NCI-H460 (cell line): ENCODE measurements at places on chromosomes 12 and 14. TPM values are rescaled to one million over a fixed set of nuclear protein-coding genes. Genes with fewer than 3 reads are reported as not detected.

DNA sequence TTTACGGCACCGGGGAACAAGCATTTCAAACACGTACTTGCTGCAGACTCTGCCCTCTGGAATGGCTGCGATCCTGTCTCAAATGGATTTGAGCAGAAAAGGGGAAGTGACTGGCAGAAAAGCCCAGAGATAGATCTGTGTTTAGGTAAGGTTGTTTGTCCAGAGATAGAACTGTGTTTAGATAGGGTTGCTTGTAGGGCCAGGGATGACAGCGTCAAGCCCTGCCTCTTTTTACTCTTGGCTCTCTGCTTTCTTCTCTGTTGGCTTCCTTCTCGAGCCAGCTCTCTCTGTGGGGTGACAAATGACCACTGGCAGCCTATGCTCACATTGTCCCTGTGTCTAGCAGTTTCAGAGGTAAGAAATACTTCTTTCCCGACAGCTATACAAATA is 11.4 kb downstream of the DGLUCY start:
- no peak for DNase-seq

DNA sequence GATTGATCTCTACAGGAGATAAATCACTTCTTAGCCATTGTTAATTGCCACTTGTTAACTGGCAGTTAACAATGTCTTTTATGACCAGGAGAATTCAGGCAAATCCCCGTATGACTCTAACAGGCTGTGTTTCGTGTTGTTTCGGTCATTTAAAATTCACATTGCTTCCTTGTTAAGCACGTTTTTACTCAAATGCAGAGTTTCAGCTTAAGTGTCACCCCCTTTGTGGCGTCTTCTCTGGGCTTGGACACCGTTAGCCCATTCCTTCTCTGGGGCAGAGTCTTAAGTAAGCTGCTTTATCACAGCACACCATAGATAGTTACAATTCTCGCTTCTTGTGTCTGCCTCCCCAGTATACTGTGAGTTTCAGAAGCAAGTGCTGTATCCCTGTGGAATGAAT is 205.4 kb downstream of the EPS8 start:
- no peak for DNase-seq

DNA sequence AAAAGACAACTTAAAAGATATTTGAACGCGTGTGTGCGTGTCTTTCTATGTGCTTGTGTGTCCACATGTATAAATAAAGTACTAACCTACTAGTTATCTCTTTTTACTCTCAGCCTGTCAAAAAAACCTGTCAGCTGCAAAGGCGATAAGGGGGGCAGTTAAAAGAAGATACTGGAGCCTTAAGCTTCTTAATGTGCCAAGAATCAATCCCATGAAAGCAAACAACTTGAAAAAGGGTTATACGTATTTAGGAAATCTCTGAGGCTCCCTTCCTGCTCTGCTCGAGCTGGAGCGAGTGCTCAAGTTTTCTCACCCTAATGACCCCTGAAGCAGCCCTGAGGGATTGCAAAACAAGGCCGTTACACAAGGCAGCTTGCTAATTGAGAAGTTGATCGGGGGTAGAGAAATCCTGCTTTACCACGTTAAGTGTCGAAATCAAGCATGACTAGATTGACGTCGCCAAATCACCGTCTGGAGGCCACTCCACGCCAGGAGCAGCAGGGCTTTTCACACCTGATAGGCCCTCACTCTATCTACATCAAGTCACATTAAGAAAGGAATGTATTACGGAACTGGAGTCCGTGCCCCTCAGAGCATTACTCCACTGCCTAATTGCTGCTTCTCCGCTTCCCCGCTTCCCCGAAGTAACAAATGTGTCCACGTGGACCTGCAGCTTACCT is 32.4 kb downstream of the LMO3 start:
- DNase-seq, result no peak

DNA sequence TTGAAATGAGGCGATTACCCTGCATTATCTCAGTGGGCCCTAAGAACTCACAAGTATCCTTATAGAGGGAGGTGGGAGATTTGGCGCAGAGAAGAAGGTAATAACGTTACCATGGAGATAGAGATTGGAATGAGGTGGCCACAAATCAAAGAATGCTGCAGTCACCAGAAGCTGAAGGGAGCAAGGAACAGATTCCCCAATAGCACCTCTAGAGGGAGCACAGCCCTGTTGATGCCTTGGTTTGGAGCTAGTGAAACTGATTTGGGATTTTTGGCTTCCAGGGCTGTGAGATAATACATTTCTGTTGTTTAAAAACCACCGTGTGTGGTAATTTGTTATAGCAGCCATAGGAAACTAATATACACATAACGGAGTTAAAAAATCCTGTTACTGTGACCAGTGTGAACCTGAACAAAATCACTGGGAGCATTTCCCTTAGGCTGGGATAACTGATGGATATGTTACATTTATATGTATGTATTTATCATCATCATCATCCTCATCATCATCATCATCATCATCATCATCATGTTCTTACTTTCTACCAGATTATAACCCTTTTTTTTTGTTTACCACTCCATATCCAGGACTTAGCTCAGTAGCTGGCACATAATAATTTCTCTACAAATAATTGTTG is 100.3 kb downstream of the LIN7A start:
- peak; percentile 57 for DNase-seq

DNA sequence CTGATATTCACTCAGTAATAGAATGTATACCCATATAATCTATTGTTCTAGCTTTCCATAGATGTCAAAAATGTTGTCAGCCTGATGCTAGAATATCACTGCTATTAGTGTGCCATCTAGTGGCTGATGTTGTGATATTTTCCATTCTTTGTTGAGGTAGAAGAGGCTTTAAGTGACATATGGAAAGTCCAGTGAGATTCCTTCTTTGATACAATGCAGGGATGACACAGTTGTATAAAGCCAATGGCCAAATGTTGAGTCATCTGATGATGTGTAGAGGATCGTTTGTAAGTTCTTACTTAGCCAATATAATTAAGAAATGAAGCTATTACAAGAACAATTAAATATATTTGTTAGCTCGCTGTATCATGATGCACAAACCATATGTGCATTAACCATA is 58.1 kb upstream of the PCED1B start:
- DNase-seq, result peak; percentile 69

DNA sequence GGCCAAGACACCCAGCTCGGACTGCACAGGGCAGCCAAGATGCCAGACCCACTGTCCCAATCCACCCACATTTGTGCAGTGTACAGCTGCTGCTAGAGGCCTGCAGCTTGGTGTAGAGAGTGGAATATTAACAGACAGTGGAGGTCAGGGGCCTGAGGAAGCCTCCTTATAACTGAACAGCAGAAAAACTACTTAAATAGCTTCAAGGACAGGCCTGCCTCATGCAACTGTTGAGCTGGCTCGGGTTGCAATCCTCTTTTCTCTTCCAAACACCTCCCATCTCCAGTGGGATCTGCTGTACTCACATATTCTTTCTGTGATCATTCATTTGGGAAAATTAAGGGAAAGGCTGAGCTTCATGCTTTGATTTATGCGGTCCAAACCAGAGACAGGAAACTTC is 1043.2 kb upstream of the TMEM132C start:
- no peak for DNase-seq

DNA sequence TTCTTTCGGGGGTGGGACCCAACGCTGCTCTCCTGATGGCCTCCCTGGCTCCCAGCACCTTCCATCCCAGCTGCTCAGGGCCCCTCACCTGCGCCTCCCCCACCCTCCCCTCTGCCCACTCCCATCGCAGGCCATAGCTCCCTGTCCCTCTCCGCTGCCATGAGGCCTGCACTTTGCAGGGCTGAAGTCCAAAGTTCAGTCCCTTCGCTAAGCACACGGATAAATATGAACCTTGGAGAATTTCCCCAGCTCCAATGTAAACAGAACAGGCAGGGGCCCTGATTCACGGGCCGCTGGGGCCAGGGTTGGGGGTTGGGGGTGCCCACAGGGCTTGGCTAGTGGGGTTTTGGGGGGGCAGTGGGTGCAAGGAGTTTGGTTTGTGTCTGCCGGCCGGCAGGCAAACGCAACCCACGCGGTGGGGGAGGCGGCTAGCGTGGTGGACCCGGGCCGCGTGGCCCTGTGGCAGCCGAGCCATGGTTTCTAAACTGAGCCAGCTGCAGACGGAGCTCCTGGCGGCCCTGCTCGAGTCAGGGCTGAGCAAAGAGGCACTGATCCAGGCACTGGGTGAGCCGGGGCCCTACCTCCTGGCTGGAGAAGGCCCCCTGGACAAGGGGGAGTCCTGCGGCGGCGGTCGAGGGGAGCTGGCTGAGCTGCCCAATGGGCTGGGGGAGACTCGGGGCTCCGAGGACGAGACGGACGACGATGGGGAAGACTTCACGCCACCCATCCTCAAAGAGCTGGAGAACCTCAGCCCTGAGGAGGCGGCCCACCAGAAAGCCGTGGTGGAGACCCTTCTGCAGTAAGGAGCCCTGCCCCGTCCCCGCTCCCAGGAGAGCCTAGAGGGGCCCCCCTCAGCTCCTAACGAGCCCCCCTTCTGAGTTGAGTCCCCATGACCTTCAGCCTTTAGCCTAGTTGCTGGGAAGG is at the start of gene HNF1A:
TSS of gene HNF1A (plus strand) at position 248 of the 924 bp plus-strand sequence. CDS start at position 474, 226 bp downstream.
- no peak for DNase-seq

The CFAP73 gene
- 0.20 and 0.97 TPM in 2 replicates for total RNA-seq

DNA sequence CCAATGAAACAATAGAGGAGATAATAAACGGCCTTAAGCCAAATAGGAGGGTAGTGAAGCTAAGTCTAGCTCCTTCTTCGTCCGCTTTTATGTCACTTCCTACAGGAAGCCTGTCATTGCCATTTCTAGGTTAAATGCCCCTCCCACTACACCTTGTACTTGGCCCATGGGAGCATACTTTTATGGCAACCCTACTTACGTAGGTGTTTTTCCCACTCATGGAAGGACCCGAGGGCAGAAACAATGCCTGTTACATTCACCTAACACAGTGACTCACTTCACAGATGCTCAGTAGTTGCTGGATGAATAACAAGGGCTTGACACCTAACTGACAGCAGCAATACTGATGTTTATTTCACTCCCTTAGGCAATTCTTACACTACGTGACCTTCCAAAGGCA is 44.5 kb downstream of the ALKBH1 start:
- DNase-seq, result peak; percentile 63

DNA sequence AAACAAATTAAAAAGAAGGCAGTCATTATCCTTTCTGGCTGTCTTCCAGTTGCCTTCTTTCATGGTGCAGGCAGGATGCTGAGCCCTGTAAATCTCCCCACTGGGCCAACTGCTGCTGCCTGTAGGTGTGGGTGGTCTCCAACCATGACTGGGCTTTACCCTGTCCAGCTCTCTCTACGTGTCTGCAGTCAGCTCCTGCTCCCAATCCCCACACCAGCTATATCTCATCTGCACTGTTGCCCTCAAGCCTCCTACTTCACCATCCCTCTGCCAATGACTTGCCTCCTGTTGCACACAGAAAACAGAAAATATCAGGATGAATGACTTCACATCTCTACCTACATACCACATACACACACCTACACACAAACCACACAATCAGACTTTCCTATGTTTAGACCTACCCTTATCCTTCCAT is 39.7 kb upstream of the PSMA6 start:
- no peak for DNase-seq

GRCh38 chr12:15534322-15534721 is 212.0 kb downstream of the PTPRO start:
- DNase-seq, result no peak

GRCh38 chr14:72800848-72801370 is 93.0 kb downstream of the DPF3 start:
- no peak for DNase-seq

DNA sequence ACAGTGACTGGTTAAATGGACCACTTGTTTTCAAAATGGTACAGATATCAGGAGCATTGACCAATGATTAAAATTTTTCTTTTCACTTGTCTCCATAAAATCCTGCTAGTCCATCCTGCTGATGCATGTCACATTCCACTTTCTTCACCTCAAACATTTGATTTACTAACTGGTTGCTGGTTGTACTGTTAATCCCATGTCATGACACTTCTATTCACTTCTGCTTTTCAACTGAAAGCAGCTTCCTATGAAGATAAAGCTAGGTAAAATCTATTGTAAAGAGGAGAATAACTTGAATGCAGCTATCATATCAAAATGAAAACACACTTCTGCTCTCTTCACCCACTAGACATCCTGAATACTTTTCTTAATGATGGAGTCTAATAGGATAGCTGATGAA is 149.6 kb upstream of the OTX2 start:
- DNase-seq, result no peak

The RASSF8 gene
- 112 and 116 TPM in 2 replicates for total RNA-seq

GRCh38 chr14:36646664-36647416 is 14.8 kb upstream of the PAX9 start:
- DNase-seq, result no peak

- no peak for DNase-seq
These were observed 32.9 kb upstream of the SPTLC2 start for GRCh38 chr14:77649326-77649725.

The TMEM106C gene
- total RNA-seq, result 191 and 195 TPM in 2 replicates

- no peak for DNase-seq
These were observed 22.6 kb upstream of the MAPKAPK5 start for GRCh38 chr12:111819191-111820158.

The PLEKHD1 gene
- total RNA-seq, result not detected in 2 replicates

- no peak for DNase-seq
These were observed 6.2 kb downstream of the SHMT2 start for GRCh38 chr12:57235728-57236131.

The HOXC6 gene
- total RNA-seq, result 0.89 and 1.4 TPM in 2 replicates

DNA sequence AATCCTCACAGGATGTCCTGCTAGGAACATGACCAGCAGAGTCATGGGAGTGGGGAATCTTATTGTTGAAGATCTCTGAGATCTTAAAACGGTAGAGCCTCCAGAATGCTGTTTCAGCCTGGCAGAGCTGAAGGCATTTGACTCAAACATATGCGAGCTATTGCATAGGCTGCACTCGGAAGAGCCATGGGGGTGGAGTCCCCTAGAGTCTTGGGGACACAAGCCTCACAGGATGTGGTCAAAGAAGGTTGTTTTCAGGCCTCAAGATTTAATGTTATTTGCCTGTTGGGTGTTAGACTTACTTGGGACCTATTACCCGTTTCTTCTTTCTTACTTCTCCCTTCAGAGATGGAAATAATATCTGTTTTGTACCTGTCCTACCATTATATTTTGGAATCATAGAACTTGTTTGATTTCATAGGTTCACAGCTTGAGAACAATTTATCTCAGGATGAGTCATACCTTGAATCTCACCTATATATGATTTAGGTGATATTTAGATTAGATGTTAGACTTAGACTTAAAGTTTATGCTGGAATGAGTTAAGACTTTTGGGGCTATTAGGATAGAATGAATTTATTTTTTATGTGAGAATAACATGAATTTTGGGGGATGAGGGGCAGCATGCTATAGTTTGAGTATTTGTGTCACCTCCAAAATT is 172.2 kb upstream of the ATP2B1 start:
- DNase-seq, result no peak

- no peak for DNase-seq
These were observed 5.1 kb downstream of the CLECL1 start for GRCh38 chr12:9727813-9728212.

GRCh38 chr14:62064751-62065323 is 302.6 kb downstream of the SNAPC1 start:
- DNase-seq, result no peak

DNA sequence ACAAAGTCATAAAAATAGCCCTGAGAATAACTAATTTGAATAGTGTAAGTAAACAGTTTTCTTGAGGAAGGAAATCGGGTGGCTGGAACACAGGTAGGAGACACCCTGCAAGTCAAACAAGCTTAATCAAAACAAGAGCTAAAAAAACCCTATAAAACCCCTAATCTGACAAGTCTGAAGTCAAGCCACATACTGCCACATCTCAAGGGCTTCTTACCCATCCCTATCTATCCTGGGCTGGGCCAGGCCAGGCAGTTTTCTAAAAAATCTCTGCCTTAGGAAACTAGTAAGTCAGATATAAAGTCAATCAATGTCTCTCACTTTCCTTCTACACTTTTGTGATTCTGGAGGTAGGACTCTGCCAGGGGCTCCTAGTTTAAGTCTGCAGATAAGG is 15.3 kb downstream of the UBE2N start:
- DNase-seq, result no peak

The SYCP3 gene
- total RNA-seq, result 0.14 TPM in 1 of 2 replicates, not detected in the other

- DNase-seq, result no peak
These were observed 26.8 kb downstream of the CCDC177 start for GRCh38 chr14:69547701-69548348.
